Psoas muscle (tissue), 8 donors: ENCODE measurements at places on chromosomes 11 and 22.

DNA sequence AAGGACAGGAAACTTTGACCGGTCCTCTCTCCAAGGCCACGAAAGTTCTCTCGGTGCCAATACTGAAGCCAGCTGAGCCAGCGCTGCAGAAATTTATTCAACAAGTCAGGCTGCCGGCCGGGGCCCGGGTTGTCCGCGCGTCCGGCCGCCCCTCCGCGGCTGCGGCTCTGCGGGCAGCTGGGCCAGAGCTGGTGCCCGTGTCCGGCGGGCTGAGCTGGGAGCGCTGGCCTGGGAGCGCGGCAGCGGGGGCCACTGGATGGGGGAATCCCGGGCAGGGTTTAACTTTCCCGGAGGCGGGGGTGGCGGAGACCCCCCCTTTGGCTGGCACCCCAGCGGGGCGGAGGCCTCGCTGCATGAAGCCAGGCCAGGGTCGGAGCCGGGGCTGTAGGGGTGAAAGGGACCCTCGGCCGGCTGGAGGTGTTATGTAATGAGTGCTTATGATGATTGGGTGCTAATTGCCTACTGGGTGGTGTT is 12.3 kb upstream of the CACNA1I start:
- DNase-seq, result no peak

DNA sequence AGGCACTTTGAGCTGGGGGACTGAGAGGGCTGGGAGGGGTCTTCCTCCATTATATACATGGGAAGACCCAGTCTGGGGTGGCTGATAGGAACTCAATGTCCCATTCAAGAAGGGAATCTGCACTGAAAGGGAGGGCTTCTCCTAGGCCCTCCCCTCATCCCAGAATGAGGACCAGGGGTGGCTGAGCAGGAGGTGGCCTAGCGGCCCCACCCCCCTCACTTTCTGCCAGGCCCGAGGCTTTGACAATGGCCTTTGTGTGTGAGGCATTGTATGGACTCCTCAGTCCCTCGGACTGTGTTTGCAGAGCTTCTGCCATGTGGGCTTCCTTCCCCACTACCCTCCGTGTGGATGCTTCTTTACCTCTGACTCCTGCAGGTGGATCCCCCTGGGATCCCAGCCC is 65.7 kb downstream of the NECTIN1 start:
- no peak for DNase-seq

- DNase-seq, result no peak
Observed at GRCh38 chr11:20474882-20475517, 87.5 kb downstream of the PRMT3 start.

- no peak for DNase-seq
Observed at GRCh38 chr11:134145715-134146114, 76.8 kb downstream of the JAM3 start.

DNA sequence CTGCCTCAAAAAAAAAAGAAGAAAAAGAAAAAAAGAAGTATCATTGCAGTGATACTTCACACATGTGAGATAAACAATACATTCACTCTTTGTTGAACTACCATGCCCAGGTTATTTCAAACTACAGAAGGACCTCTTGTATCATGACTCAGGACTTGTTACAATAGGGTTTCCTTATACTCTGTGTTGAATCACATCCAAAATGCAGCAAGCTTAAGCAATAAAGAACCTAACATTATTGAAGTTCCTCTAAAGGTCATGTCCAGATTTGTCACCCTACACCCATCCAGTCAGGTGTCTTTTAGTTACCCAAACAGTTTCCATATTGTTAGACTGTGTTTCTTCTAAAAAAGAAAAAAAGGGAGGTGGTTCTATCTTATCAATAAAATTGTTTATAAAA is 26.9 kb upstream of the ALKBH3 start:
- no peak for DNase-seq

DNA sequence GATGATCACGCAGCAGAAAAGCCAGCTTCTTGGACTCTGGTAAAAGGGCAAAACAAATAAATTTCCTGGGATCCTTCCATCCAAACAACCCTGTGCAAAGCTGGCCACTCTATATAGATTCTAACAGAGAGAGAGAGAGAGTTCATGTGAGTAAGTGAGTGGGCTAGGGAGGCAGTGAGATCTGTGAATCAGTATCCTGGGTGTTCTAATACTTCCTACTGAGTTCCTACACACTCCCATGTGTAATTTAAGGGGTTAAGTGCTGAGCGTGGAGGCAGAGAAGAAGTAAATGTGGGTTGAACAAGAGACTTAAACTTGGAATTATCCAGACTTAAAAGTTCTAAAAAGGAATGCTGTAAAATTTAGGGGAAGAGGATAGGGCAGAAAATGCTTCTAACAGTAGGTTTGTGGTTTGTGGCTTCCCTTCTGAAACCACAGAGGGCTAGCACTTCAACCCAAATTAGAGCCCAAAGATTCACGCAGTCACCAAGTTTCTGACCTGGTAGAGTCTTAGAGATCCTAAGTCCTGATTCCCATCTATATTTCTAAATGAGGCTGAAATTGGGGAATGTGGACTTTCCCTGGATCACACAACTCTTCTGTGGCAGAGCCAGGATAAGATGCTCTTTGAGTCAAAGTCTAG is 413.9 kb downstream of the TENM4 start:
- no peak for DNase-seq

- no peak for DNase-seq
Observed at GRCh38 chr22:40399621-40400020, 29.2 kb downstream of the SGSM3 start.

DNA sequence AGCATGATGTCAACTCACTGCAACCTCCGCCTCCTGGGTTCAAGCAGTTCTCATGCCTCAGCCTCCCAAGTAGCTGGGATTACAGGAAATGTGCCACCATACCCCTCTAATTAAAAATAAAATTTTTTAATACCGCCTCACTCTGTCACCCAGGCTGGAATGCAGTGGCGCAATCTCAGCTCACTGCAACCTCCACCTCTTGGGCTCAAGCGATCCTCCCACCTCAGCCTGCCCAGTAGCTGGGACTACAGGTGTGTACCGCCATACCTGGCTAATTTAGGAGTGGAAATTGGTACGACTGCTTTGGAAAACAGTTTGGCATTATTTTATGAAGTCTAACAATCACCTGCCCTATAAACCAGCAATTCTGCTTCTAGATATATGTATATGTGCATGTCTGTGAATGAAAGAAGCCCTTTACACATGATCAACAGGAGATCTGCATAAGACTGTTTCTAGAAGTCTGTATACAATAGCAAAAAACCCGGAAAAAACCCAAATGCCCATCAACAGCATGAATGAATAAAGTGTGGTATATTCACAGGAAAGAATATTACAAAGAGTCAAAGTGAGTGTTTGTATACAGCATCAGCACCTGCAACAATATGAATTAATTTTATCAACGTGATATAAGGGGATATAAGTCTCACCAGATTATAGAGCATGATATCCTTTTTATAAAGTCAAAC is 16.0 kb downstream of the SLC35F2 start:
- DNase-seq, result no peak

DNA sequence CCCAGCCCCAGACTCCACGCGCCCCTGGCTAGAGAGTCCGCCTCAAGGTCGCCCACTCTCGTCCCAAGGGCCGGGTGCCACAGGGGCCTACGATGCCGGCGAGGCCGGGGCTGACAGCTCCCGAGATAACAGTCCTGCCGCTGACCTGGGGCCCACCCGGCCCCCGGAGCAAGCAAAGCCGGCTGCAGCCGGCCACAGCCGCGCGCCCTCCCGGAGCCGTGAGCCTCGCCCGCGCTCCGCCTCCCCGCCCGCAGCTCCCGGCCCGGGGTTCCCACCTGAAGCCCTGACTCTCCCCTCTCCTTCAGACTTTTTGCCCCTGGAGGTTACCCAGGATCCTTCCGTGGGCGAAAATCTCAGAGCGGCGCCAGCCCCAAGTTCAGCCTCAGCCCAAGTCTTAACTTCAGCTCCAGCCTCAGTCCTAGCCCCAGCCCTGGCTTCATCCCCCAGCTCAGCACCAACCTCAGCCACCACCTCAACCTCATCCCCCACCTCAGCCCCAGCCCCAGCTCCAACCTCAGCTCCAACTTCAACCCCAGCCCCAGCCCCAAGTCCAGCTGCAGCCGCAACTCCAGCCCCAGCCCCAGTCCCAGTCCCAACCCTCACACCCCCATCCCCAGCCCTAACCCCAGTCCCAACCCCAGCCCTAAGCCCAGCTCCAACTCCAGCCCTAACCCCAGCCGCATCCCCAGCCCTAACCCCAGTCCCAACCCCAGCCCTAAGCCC is 1.7 kb downstream of the KLHDC7B start:
- no peak for DNase-seq

DNA sequence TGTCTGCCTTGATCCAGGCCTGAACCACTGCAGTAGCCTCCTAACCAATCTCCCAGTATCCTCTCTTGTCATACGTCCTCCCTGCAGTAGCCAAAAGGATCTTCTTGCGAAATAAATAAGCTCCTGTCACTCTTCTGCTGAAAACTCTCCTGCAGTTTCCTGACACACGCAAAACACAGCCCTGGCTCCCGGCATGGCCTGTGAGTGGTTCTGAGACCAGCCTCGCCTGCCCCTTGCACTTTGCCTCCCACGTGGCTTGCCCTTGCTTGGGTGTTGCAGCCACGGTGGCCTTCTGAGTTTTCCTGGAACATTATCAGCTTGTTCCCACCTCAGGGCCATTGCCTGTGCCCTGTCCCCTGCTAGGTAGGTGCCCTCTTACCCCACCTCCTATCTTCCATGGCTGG is 7.2 kb downstream of the ZC3H7B start:
- peak; percentile 84 for DNase-seq

GRCh38 chr11:34855021-34855753 is 61.0 kb downstream of the APIP start:
- DNase-seq, result no peak

- no peak for DNase-seq
Observed at GRCh38 chr22:46918197-46918596, 155.7 kb downstream of the TBC1D22A start.

GRCh38 chr11:58561394-58562098 is 14.1 kb downstream of the LPXN start:
- no peak for DNase-seq

GRCh38 chr22:49671331-49672013 is 156.2 kb downstream of the BRD1 start:
- DNase-seq, result no peak

DNA sequence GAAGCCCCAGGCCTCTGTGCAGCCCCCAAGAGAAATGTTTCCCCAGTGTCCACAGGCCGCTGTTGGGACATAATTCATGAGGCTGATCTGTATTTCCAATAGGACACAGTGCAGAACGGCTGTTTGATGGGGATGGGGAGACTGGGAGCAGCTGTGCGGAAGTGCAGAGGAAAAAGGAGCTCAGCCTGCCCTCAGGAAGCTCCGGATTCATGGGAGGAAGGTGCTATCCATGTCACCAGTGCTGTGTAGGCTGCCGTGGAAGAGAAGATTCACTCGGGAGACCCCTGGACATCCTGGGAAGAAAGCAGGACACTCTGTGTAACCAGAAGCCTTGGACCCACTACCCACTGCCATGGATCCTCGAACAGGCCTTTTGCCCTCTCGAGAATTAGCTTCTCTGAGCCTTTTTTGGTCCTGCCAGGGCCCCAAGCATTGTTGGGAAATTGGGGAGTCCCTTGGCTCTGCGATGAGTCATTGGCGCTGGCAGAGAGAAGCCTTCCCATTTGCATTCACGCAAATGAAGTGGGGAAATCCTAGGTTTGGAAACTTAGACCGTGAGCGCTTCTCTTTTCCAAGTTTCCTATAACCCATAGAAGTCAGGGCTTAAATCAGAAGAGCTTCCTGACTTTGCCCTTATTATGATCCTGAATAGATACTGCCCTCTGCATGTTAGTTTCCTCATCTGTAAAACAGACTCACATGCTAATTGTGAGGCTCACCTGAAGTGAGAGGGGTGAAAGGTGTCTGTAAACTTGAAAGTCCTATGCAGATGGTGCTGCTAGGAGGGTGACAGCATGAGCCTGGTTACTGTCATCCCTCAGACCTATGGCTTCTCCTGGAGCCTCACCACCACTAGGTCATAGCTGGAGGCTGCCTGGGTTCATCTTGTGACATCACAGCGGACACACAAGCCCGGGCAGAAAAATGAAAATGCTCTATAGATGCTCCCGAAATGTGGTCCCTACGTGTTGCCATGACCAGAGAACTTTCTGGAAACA is 229.2 kb upstream of the B3GAT1 start:
- DNase-seq, result no peak

GRCh38 chr11:93740730-93741093 is 583 bp downstream of the TAF1D start:
- peak; percentile 63 for DNase-seq

DNA sequence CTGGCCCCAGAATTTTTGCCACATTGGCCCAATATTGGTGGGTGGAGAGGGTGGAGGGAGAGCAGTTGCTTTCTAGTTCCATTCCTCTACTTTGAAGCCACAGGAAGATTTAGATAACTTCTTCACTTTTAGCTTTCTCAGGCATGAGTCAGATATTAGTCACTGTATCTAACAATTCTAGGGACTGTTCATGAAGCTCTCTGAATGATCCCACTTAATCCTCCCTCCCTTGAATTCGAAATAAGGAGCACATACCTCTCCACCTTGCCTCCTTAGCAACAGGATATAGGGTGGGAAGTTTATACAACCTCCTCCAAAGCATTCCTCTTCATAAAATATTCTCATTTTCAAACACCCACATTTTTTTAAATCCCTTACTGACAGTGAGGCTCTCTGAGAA is 13.5 kb downstream of the FSHB start:
- no peak for DNase-seq

DNA sequence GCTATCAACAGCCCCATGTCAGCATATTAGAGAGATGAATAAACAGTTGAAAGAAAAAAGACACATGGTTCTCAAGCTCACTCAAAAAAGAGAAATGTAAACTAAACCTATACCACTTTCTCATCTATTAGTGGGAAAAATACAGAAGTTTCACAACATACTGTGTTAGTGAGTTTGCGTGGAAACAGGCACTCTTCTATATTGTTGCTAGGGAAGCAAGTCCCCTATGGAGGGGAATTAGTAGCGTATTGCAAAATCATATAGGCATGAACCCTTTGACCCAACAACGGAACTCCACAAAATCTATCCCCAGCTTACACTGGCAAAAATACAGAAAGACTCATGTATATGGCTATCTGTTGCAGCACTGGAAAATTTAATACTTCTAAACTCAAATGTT is 14.2 kb upstream of the RFPL2 start:
- DNase-seq, result no peak

- DNase-seq, result no peak
Observed at GRCh38 chr22:47123827-47124442, 361.5 kb downstream of the TBC1D22A start.

DNA sequence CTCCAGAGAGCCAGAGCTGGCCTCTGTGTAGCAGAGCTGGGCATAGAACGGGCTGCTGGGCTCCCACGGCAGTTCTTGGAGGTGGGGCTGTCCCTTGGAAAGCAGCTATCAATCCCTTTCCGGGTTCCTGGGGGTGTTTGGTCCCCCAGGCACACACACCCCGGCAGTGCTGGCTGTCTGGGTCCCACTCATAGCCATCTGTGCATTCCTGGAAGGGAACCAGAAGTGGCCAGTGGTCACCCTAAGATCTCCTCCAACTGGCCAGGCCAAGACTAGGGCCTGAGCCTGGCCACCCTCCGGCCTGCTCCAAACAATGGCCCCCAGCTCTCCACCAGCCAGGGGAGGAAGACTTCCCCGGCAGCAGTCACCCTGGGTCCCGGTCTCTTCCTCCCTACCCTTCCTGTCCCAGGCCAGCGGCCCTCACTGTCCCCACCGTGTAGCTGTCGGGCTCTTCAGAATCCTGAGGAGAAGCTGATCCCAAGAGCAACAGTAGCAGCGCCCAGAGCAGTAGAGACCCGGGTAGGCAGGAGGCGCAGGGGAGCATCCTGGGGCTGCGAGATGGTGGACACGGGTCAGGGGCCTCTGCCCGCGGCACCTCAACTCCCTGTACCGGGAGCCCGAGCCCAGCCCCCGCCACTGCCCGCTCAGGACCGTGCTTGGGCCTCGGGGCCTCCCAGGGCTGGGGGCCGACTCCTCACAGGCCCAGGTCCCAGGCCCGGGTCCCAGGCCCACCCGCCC is 620 bp downstream of the EFEMP2 start:
- no peak for DNase-seq
